ENCODE measurements at places on chromosomes 5 and 9.

DNA sequence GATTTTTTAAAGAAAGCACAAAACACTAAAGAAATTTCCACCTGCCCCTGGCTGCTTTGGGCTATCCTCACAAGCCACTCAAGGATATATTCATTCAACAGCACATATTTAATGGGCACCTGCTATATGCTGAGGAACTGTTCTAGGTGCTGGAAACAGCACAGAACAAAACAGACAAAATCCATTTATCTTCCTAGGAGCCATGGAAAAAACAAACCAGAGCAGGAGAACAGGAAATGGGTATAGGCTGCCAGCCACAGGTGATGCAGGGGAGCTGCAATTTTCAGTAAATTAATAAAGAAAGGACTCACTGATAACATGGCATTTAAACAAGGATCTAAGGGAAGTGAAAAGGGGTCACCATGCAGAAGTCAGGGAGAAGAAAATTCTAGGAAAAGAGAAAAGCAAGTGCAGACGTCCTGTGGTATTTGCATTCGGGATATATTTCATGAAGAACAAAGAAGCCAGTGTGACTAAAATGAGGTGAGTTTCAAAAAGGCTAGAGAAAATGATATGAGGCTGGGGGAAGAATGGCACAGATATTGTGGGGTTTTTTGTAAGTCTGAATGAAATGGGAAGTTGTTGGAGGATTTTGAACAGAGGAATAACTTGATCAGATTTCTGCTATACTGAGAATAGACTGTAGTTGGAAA lies 152.2 kb downstream of the ADAMTSL1 start:
- DNase-seq: no peak

GRCh38 chr9:134970198-134970597 lies 52.5 kb upstream of the FCN1 start:
- no peak for DNase-seq

GRCh38 chr9:127767410-127767809 lies 11.1 kb downstream of the SH2D3C start:
- no peak for DNase-seq

GRCh38 chr5:56099346-56099745 lies 104.6 kb upstream of the IL6ST start:
- no peak for DNase-seq

DNA sequence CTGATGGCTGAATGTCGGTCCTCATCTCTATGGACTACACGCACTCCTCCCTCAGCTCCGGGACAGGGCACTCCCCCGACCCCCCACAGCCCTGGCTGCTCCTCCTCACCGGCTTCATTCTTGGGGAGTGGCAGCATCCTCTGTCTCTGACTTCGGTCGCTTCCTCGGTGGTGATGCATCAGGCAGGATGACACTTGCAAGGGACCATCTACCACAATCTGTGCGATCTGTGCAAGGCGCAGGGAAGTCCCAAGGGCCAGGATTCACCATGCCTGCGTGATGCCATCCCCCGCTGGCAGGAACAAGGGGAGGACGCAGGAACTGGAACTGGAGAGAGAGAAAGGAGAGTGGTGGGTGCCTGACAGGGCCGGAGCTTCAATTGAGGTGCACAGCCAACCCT lies 2.2 kb upstream of the CACNA1B start:
- no peak for DNase-seq

- no peak for DNase-seq
Measured at GRCh38 chr5:100800562-100800961, 102.5 kb downstream of the ST8SIA4 start.

DNA sequence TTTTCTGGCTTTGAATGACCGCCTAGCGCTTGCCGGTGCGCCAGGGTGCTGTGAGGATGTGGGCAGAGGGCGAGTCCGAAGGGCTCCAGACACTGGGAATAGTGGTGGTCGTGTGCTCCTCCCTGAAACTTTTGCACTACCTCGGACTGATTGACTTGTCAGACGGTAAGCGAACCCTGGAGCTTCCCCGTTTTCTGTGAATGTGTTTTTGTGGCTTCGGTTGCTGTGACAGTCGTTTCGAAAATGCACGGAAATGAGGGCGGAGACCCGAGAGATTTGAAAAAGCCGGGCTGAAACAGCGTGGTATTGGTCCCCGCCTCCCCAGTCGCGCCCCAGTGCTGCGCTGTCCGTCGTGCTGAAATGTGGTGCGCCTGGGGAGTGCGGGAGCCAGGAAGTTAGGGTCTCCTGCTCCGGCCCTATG lies 102.5 kb upstream of the GABRP start:
- DNase-seq: peak; percentile 34

All from head of caudate nucleus (tissue), 42 donors.